Left renal cortex interstitium (tissue), 4 donors: ENCODE measurements at places on chromosomes 11 and 22.

- DNase-seq, result no peak
These were observed 15.1 kb downstream of the P2RY2 start for GRCh38 chr11:73233211-73233610.

DNA sequence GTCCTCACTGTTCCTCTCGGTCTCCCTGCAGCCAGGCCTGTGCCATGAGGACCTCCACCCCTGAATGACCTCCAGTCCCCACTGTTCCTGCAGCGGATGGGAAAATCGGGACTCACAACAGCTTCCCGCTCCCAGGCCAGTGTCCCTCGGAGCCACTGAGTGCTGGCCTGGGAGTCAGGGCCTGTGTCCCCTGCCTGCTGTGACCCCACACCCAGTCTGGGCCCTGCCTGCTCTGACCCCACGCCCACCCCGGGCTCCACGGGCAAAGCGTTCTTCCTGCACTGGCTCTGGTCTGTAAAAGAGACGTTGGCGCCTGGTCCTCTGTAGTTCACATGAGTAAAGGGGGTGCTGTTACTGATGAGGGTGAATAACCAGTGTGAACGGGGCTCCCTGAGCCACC is 73.0 kb upstream of the SHISAL1 start:
- DNase-seq, result no peak

DNA sequence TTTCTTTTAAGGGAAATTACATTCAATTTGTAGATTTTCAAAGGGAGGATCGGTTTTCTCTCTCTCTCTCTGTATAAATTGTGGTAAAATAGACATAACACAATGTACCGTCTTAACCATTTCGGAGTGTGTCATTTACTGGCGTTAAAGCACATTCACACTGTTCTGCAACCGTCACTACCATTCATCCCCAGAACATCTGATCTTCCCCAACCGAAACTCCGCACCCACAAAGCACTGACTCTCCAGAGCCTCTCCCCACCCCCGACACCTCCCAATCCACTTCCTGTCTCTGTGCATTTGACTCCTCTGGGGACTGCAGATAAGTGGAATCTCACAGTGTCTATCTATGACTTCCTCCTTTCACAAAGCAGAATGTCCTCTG is 15.9 kb upstream of the GRAMD4 start:
- no peak for DNase-seq

DNA sequence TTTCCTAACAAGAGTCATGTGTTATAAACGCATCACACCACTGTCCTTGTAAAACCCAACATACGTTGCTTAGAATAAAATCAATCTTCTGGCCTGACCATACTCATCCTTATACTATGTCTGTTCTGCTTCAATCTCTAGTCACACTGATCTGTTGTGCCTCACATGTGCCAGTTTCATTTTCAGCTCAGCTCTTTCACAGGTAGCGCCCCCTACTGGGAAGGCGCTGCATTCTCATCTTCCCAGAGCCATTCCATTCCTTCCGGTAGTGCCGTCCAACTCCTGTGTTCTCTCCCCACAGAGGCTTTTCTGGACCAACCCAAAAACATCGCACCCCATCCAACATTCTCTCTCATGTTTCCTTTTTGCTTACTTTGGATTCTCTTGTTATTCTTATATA is 22.2 kb downstream of the CASP5 start:
- DNase-seq, result no peak

GRCh38 chr11:10866893-10867331 is 9.1 kb upstream of the ZBED5 start:
- no peak for DNase-seq

DNA sequence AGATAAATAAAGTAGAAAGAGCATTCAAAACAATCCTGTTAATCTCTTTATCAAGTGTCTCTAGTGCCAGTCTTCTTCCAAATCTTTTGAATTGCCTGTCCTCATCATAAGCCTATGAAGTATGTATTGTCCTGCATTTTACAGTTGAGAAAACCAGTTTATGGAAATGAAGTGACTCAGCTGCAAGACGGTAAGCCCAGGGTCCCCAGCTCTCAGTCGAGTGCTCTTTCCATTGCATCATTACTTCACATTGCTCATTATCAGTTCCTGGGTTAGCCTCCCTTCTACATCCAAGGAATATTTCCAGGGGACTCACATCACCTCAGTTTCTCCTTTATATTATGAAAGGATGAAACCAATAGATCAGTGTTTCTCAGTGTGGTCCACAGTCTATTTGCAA is 9.1 kb upstream of the P4HA3 start:
- DNase-seq, result no peak

- DNase-seq, result no peak
These were observed 17.2 kb upstream of the SYT13 start for GRCh38 chr11:45303316-45303715.

DNA sequence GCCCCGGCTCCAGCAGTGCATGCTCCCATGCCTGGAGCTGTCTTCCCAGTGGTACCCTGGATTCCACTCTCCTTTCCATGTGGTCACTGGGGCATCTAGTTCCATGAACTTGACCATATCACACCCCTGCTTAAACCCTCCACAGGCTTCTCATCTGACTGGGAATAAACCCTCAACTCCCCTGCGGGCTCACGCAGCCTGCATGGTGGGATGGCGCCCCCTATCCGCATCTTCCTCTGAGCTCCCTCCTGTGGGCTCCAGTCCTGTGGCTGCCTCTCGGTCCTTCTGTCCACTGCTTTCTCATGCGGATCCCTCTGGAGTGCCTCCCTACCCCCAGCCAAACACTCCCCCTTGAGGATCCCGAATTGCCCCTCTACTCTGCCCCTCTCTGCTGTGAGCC is 41.4 kb upstream of the TTLL12 start:
- DNase-seq, result no peak

DNA sequence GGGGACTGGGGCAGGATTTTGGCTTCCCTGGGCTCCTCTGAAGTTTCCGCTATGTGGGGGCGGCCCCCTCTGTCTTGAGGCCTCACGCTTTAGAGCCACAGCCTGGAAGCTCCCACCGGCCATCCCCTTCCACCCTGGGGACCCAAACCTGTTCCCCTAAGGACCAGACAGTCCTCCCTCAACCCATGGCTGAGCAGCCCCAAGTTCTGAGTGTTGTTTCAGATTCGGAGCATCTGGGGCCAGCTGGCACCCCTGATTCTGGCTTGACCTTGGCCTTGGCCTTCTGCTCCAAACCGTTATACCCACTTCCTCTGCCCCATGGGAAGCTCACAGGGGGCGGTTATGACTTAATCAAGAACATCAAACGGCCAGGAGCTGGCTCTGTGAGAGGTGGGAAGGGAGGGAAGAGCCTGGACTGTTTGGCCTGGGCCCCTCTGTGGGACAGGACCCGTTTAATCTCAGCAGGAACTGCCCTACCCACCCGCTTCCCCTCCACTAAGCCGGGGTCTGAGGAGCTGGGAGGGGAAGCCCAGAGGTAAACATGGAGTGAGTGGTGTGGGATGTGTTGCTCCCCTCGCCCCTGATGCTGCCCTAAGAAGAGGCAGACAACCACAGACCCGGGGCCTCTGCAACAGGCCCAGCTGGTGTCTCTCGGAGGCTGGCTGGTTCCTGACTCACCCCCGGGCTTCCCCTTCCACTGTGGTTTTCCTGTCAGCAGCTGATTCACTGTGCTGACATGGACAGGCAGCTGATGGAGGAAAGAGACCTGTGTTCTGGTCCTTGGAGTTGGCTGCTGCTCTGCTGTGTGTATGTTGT is 3.4 kb downstream of the CD82 start:
- no peak for DNase-seq

- DNase-seq, result no peak
These were observed 965.2 kb downstream of the TBC1D22A start for GRCh38 chr22:47727641-47728040.

GRCh38 chr22:21837248-21837979 is 30.0 kb downstream of the MAPK1 start:
- DNase-seq, result no peak

GRCh38 chr11:111399187-111400031 is 20.3 kb upstream of the POU2AF1 start:
- no peak for DNase-seq

DNA sequence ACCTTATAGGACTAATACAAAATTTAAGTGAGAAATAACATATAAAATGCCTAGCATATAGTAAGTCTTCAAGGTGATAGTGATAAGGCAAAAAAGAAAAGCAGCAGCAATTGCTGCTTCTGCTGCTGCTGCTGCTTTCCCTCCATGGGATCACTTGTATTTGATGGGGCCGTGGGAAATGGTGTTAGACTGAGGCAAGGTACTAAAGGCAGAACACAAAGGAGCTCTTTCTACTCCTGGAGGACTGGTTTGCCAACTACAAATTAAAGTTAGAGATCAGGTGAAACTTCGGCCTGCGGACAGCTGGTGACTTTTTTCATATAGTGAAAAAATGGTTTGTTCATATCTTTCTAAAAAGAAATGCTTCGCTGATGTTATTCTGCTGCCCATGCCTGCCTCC is 46.3 kb downstream of the SWAP70 start:
- no peak for DNase-seq

DNA sequence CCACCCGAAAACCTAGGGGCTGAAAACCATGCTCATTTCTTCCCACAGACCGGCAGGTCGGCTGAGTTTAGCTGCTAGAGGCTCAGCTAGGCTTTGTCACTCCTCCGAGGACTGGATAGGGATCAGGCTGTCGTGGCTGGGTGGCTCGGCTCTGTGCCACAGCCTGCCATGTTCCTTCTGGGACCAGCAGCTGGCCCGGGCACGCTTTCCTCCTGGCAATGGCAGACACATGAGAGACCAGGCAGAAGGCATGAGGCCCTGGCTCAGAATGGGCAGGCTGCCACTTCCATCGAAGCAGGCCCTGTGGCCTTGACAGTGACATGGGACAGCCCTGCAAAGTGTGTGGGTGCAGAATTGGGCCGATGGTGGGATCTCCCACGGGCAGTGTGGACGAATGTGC is 20.9 kb downstream of the PARVG start:
- no peak for DNase-seq

DNA sequence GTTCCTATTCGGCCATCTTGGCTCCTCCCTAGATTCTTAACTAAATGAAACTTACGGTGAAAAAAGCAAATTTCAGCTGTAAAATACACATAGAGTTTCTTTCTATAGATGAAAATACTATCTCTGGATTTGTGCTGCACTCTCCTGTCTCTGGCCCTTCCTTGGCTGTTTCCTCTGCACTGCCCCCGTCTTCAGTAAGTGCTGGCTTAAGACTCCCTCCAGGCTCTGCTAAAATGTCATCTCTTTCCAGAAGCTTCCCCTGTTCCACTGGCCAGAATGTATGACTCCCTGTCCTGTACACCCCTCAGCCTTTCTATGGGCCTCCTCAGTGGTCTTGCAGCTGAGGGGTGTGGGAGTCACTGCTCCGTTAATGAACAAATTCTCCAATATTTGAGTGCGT is 109.1 kb upstream of the NARS2 start:
- no peak for DNase-seq

- no peak for DNase-seq
These were observed 30.7 kb downstream of the BUD13 start for GRCh38 chr11:116742104-116742503.

DNA sequence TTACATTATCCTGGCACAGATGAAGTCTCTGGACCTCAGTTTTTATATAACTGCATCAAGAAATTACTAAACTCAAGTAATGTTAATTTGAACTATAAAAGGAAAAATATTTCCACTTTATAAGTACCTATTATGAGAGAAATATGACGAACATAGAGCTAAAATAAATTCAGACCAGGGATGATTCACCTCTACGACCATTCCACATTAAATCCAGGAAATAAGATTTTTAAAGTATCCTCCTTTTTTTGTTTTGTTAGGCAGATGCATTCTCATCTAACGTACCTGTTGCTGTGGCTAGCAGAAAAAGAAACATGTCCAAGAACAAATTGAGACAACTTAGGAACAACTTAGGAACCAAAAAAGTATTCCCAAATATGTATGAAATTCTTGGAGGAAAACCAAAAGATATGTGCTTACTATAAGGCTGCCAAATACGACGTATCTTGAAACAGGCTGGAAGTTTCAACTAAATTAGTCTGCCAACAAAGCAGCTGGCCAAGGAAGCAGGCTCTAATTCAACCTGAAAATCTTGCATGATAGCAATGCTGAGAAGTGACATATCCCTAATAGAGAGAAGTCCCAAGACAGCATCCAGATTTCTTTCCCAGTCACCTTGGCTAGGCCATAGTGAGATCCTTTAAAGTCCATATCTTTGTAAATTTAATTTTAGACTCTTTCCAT is 15.7 kb downstream of the SPTY2D1 start:
- no peak for DNase-seq

GRCh38 chr11:67699521-67699920 is 25.1 kb upstream of the ALDH3B2 start:
- DNase-seq, result no peak

- no peak for DNase-seq
These were observed 20.1 kb upstream of the AIFM3 start for GRCh38 chr22:20946991-20947390.

DNA sequence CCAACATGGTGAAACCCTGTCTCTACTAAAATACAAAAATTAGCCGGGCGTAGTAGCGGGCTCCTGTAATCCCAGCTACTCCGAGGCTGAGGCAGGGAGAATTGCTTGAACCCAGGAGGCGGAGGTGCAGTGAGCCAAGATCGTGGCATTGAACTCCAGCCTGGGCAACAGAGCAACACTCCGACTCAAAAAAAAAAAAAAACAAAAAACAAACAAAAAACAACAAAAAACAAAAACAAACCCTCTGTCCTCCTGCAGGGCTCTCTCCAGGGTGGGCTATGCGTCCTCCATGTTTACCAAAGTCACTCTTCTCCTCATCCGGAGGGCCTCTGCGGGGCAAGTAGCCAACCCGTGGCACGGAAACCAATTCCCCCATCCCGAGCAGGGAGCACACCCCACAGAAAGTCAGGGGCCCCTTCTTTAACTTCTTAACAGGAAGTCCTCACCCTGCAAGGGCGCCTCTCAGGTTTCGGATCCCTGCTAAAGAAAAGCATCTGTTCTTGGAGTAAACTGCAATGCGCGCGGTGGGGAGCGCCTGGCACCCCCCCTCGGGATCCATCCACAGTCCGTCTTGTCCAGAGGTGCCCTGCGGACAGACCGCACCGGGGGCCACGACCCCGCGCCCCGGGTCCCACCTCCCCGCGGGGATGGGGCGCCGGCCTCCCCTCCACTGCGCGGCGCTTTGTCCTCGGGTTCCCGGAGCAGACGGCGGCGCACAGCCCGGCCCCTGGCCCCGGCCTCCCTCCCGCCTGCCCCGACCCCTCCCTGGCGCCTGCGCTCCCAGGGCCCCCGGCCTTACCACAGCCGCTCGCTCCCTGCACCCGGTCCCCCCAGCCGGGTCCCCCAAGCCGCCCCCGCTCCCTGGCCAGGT is 712 bp downstream of the CERK start:
- DNase-seq, result no peak
